ENCODE measurements at places on chromosomes 13 and 19.
A peak's percentile ranks its signal among the peaks of the same experiment; 100 is the strongest.

GRCh38 chr19:16233836-16234551, 36.3 kb downstream of the AP1M1 start:
- no peak for DNase-seq

GRCh38 chr19:34838248-34838647, 65.2 kb upstream of the ZNF599 start:
- DNase-seq, result no peak

- no peak for DNase-seq
Measured at GRCh38 chr13:41678848-41679247, 221.5 kb downstream of the RGCC start.

DNA sequence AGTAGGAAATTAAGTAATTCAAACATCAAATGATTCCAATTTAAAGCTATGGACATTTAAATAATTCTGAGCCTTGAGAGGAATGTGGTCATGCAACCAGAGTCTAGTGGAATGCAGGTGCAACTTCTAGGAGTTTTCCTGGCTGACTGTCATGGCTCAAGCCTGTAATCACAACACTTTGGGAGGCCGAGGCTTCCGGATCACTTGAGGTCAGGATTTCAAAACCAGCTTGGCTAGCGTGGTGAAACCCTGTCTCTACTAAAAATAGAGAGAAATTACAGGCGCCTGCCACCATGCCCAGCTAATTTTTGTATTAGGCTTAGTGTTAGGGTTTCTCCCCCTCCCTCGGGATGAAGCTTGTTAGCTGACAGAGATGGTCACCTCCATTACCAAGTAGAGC, 6.4 kb downstream of the ZNF808 start:
- no peak for DNase-seq

- no peak for DNase-seq
Measured at GRCh38 chr13:64071352-64071751, 2655.7 kb upstream of the PCDH20 start.

GRCh38 chr19:16778796-16779411, 50.3 kb upstream of the SIN3B start:
- DNase-seq, result peak; percentile 9

GRCh38 chr13:23963947-23964346, 66.6 kb upstream of the C1QTNF9B start:
- no peak for DNase-seq

DNA sequence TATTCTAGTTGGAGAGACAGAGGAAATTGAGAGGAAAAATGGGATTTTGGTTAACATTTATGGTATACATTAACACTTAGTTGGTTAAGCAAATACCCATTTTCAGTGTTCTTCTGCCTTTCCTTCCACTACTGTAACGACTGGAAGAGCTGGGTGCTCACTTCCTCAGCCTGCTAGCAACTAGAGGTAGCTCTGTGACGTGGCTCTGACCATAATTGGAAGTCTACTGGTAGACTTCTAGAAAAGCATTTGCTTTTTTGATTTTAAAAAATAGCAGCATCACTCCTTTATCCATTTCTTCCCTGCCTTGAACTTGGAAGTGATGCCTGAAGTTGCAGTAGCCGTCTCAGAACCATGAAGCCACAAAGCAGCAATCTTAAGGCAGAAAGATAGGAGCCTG, 15.9 kb downstream of the NHLRC3 start:
- no peak for DNase-seq

DNA sequence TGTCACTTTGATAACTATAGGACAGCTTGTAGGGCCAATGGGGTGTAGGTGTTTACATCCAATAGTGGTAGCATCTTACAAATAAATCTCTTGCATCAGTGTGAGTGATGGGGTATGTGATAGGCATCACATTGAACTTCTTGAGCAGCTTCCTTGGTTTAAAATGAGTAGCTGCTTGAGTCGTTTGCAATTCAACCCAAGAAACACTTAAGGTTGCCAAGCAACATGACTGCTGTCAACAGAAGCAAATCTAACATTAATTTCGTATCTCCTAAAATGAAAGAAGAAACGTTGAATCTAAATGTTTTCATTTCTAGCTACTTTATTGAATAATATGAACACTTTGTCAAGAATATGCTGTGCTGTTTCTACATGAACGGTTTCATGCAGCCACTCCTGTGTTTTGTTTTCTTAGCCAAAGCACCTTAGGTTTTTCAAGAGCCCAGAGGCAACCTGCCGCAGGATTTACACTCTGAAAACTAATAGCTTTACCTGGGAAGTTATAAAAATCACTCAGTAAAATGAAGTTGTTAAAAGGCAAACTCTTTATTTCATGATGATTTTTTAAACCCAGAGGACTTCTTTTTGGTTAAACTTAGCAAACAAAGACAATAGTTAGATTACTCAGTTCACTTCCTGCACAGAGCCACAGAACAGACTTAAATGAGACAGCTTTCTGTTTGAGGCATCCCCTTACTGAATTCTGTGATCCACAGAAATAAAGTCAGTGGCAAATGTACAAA, 305.2 kb downstream of the MTUS2 start:
- peak; percentile 33 for DNase-seq

DNA sequence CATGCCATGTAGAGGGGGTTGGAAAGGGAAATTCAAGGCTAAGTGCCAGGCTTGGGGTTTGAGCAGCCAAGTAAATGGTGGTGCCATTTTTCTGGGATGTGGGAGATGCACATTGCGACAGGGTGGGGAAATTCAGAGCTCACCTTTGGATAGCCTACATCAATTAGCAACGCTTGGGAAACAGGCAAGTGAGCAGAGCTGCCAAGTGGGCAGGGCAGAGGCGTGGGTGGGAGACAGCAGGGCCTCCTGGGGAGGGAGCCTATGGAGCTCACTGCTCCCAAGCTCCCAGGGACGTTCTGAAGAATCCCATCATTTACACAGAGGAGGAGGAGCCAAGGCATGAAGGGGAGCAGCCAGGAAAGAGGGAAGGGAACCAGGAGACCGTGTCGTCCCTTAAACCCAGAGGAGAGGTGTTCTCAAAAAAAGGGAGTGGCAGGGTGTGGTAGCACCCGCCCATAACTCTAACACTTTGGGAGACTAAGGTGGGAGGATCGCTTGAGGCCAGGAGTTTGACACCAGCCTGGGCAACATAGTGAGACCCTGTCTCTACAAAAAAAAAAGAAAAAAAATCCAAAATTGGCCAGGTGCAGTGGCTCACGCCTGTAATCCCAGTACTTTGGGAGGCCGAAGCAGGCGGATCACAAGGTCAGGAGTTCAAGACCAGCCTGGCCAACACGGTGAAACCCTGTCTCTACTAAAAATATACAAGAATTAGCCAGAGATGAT, 11.5 kb upstream of the CCNE1 start:
- no peak for DNase-seq

DNA sequence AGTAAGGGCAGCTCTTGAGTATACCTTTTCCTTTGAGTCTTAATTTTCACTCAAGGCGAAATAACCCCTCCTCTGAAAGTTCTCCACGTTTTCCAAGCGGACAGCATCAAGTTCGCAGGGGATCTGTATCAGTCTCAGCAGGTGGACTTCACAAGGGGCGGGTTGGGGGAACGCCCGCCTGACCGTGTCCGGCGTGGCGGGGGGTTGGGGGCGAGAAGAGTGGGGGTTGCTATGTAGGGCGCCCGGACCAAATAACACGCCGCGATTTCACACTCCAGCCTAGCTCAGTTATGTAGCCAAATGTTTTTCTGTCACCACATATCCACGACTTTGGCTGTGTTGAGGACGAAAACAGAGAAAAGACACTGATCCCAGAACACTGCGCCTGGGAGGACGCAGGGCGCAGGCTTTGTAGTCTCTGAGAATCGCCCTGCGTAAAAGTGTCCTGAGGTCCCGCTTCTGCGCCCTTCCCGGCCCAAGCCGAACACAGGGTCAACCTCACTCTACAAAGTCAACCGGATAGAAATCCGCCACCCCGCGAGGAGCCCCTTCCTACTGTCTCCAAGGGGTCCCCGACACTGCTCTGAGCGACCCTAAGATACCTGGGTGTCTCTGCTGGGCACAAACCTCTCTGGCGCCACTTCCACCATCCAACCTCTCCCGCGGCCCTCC, 524 bp downstream of the RUBCNL start:
- no peak for DNase-seq

Measured in central memory CD4-positive, alpha-beta T cell (primary cell).